ENCODE measurements at places on chromosomes 3 and 15.

DNA sequence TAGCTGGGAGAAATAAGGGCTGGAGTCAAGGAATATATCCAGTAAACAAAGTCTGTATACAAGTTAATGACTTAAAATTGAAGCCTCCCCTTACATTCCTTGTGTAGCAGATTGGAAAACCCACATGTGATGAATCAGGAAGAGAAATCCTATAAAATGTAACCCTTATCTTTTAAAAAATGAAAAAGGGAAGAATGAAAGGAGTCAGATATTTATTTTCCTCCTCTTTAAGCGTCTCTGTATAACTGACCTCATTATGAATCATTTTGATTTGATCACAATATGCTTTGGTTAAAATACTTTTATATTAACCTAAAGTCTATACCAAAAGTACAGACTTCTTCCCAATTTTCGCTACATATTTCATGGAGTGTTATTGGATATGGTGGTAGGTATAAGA, 316.3 kb upstream of the STAC start:
- DNase-seq: no peak

DNA sequence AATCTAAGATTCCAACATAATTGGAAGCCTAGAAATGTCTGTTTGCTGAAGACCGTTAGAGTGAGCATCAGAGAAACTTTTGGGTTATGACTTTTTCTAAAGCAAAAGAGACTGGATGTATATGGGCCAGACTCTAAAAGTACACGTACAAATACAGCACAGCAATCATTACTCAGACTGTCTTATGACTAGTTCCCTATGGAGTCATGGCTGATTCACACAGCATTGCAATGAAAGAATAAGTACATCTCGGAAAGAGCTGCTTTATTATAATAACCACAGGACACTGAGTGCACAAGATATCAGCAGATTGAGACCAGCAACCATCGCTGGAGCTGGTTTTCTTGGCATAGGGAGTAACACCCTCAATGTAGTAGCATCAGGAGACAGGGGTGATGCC, 618.6 kb downstream of the NLGN1 start:
- no peak for DNase-seq

DNA sequence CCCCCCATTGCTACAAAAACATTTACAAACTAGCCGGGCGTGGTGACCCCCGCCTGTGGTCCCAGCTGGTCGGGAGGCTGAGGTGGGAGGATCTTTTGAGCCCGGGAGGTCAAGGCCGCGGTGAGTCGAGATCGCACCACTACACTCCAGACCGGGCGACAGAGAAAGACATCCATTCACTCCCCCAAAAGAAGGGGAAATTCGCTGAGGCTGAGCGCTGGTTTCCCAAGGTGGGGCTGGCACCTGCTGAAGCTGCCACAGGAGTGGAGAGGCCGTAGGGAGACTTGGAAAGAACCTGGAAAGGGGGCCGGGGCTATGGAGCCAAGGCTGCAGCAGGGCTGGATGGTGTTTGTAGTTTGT, 732 bp upstream of the CRTC3 start:
- DNase-seq: no peak

- DNase-seq: no peak
These were observed 26.6 kb downstream of the MASP1 start for GRCh38 chr3:187264911-187265310.

GRCh38 chr3:33957176-33957575, 158.7 kb downstream of the PDCD6IP start:
- no peak for DNase-seq

- no peak for DNase-seq
These were observed 30.6 kb upstream of the SLC6A6 start for GRCh38 chr3:14371573-14372474.

GRCh38 chr3:125072301-125072700, 16.5 kb upstream of the HEG1 start:
- no peak for DNase-seq

GRCh38 chr3:24487325-24488262, 7.1 kb downstream of the THRB start:
- DNase-seq: no peak

DNA sequence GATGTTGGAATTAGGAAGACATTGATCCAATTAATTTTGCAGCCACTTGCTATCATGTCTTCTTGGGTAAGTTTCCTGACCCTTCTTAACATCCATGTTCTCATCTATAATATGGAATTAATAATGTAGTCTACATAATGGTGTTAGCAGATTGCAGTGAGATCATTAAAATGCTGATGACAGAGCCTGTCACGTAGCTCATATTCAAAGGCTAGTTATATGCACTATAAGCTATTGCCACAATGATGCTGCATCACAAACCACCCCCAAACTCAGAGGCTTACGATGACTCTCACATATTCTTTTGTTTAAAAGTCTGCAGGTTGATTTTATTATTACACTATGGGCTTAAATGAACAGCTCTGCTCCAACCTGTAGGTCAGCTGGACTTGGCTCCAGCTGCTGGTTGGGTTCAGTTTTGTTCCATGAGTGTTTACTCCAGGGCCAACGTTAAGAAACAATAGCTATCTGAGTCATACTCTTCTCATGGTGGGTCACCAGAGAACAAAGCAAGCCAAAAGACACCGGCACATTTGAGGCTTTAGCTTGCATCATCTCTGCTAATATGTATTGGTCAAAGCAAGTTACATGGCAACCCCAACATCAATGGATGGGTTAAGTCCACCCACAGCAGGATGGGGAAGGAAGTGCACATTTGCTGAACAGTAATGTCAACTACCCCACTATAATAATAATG, 250.0 kb upstream of the SLCO3A1 start:
- DNase-seq: no peak

- no peak for DNase-seq
These were observed 71.4 kb downstream of the DUT start for GRCh38 chr15:48402427-48403177.

Data from cortex of kidney (tissue), 1 donor.